AG20443 (cell line): ENCODE measurements at places on chromosomes 12 and 14.

DNA sequence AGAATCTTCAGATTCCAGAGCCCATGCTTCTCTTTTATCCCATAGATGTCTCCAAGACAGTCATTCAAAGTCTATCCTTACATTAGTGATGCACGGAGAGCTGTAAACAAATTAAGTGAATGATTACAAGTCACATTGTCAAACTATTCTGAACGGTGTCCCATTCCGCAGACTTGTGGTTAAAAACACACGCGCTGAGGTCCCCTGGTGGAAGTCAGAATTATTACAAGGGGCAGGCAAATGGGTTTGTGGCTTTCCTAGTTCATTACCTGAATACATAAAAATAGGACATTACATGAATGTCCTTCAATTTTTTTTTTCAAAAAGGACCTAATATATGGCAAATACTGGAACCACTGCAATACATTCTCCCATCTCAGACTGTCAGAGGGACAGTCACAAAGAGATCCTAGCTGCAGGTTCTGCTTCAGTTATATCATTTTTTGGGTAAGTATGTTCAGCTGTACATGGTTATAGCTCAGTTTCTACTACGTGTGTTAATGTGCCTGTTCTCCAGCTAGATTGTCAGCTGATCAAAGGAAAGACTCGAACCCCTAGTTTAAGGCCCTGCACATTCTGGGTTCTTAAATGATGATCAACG is 53.1 kb upstream of the STON2 start:
- DNase-seq, result peak; percentile 67

- peak; percentile 54 for DNase-seq
Observed at GRCh38 chr14:68683326-68683725, 109.5 kb downstream of the ZFP36L1 start.

DNA sequence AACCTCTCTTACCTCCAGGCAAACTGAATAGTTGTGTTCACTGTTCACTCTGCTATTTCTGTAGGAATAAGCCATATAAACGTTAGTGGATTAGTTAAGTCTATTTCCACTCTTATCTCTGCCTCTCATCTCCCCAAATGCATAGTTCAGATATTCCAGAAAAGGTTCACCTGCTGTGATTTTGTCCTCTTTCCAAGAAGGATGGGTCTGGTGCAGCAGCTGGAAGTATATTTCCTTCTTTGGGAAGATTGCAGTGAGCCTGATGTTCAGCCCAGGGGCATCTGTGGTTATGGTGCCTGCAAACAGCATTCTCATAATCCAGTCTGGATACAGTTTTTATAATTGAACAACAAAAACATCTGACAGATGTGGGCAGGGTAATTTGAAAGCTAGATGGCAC is 97.7 kb downstream of the TPH2 start:
- no peak for DNase-seq

DNA sequence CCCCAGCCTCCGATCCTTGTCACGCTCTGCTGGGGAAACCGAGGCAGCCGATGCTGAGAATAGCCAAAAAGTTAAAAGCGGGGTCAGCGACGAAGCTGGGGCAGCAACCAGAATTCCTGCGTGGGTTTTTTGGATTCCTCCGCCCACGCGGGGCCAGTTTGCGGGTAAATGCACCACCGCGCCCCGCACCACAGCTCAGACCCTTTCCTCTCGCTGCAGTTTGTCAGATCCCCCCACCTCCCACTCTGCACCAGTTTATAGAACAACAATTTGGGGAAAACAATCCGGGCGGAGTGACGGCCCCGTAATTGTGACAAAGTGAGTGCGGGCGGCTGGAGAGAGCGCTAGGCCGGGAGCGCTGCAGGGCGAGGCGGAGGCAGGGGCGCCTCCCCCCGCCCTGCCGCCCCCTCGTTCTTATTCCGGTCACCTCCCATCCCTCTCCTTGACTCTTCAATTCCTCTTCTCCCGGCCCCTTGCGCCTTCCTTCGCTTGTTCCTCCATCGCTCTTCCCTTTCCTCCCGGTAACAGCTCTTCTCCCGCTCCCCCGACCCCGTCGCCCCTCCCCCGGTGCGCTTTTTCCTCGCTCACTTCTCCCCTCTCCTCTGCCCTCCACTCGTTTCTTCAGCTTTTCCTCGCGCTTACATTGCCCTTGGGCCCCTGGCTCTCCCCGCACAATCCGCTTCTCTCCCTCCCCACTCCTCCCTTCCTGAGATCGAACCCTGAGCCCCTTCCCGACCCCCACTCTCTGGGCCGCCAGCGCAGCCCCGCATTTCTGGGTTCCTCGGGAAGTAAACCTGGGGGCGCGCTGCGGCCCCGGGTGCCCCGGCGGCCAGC is 646 bp upstream of the DNAJC22 start:
- DNase-seq, result peak; percentile 24

GRCh38 chr12:104505095-104505818 is 48.5 kb downstream of the CHST11 start:
- DNase-seq, result no peak

DNA sequence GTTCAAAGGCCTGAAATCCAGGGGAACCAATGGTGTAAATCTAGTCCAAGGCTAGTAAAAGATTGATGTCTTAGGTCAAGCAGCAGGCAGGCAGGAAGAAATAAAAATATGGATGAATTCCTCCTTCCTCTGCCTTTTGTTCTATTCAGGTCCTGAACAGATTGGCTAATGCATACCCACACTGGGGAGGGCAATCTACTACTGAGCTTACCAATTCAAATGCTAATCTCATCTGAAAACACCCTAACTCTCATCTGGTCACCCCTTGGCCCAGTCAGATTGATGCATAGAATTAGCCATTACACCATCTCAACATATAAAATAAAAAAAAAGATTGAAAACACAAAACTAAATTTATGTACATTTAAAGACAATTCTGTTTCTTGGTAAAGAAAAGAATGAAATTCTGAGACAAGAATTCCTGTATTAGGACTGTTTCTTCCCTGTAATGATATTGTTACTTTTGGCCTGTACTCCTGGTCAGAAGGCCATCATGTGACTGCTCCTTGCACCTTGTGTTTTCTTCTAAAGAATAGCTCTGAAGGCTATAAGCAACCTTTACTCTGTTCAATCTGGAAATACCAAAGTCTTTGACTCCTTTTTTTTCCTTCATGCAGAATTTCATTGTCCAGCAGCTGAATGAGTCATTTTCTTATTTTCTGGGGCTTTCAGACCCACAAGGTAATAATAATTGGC is 19.9 kb downstream of the CLEC6A start:
- DNase-seq, result no peak

DNA sequence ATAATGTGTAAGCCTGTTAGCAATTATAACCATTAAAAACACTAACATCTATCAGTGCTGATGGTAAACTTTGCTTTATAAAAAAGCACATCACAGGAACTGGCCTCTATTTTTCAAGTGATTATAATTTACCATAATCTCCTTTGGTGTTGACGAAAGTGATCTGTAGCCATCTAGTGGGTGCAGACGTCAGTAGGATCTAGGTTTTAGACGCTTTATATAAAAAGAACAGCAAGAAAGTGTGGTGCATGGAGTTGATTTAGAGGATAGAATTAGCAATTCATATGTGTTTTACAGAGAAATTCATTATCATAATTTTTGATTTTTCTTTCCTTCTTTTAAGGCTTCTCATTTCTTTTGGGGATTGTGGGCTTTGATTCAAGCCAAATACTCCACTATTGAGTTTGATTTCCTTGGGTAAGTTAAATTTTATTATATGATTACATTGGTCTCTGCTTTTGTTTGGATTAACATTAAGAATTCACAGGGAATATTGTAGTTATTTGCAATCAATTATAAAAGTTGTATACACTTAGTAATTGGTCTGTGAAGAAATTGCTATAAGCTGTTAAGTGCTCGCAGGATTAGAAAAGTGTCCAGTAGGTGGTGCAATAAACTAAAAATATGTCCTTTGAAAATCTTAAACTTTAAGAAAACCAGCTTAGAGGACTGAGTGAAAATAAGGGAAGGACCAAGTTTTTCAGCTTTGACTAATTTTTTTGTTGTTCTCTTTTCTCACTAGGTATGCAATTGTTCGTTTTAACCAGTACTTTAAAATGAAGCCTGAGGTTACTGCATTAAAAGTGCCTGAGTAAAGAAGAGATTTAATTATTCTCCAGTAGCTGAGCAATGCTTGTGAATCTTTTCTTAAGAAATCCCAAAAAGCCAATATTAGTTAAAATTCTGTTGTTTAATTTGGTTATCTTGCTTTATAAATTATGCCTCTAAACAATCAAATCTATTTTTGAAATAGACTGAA is 59.5 kb downstream of the ETNK1 start:
- peak; percentile 14 for DNase-seq

DNA sequence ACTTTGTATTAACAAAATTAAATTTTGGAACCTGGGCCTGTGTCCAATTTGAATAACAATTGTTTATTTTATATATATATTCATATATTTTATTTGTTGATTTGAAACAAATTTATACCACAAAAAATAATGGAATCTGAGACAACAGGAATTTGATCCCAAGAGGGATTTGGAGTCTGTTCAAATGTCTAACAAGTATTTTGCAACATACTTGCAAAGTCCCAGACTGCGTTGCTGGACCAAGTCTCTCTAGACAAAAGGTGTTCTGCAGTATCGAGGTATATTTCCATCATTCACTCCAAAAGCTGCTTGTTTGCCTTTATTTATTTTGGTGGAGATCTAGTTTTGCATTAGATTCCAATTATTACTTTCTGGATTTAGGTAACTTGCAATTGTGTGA is 68.7 kb upstream of the PTPRR start:
- DNase-seq, result no peak

DNA sequence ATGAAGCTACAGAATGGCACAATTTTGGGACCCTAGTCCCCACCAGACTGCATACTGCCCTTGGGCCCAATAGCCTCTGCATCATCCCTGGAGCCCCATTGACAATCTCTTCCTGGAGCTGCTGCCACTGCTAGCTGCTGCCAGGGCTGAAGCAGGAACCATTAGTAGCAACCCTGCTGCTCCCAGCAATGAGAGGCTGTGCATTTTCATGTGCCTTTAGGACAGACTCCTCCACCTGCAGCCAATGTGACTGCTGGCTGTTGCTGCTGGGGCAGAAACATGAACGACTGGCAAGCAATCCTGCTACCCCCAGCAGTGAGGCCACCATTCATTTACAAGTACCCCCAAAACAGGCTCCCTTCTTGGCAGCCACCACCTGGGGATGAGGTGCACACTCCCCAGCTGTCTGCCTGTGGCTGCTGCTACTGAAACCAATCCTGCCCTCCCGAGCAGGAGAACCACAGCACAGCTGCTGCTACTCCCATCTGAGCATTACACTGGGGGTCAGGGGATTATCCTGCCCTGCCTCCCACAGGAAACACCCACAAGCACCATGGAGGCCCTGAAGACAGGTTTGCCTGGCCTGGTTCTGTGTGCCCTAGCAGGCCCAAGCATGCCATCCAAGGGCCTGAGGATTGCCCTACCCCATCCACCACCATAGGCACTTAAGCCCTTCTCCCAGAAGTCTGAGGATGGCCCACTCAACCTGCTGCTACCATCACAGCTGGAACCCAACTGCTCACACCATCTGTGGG is 181.0 kb downstream of the MYRFL start:
- no peak for DNase-seq

- DNase-seq, result peak; percentile 52
Observed at GRCh38 chr12:27185234-27186021, 58.7 kb upstream of the STK38L start.

GRCh38 chr14:54893151-54893760 is 9.4 kb downstream of the GCH1 start:
- peak; percentile 53 for DNase-seq
